ENCODE measurements at places on chromosomes 11 and 22. TPM values are rescaled to one million over a fixed set of nuclear protein-coding genes. Genes with fewer than 3 reads are reported as not detected.

The EIF3M gene
- 635 TPM for total RNA-seq

The CELF1 gene
- 233 TPM for total RNA-seq

The POU2AF2 gene
- total RNA-seq: not detected

The LDLRAD3 gene
- total RNA-seq: 19.4 TPM

The NOX4 gene
- 2.6 TPM for total RNA-seq

The CCDC87 gene
- total RNA-seq: 1.2 TPM

The TRIM6 gene
- total RNA-seq: 49.0 TPM

The TLCD5 gene
- total RNA-seq: 8.5 TPM

The UBQLN3 gene
- not detected for total RNA-seq

The BATF2 gene
- 0.58 TPM for total RNA-seq

The PNPLA3 gene
- 23.4 TPM for total RNA-seq

The SLC22A25 gene
- total RNA-seq: not detected

The OR52N4 gene
- not detected for total RNA-seq

The RBFOX2 gene
- 131 TPM for total RNA-seq

The OR8A1 gene
- total RNA-seq: not detected

The TESMIN gene
- 58.2 TPM for total RNA-seq

The ACRV1 gene
- not detected for total RNA-seq

The RAG2 gene
- not detected for total RNA-seq

The GGTLC2 gene
- not detected for total RNA-seq

The FGF3 gene
- total RNA-seq: not detected

The OOSP2 gene
- not detected for total RNA-seq

The LRRC56 gene
- total RNA-seq: 0.54 TPM

The DDIAS gene
- total RNA-seq: 53.0 TPM

The SERPING1 gene
- total RNA-seq: 42.3 TPM

The SLCO2B1 gene
- not detected for total RNA-seq

The FAM89B gene
- 16.0 TPM for total RNA-seq

The ANO3 gene
- total RNA-seq: not detected

The LMNTD2 gene
- total RNA-seq: 1.3 TPM

The SAA1 gene
- total RNA-seq: not detected

The NAV2 gene
- total RNA-seq: 42.3 TPM

The LUZP2 gene
- 2.6 TPM for total RNA-seq

The CADM1 gene
- total RNA-seq: 18.0 TPM

The ACR gene
- 2.2 TPM for total RNA-seq

The PHOX2A gene
- total RNA-seq: not detected

The OOSP4A gene
- not detected for total RNA-seq

The DCHS1 gene
- 16.5 TPM for total RNA-seq

The OPCML gene
- 4.4 TPM for total RNA-seq

The MYEOV gene
- total RNA-seq: 0.14 TPM

The CECR2 gene
- 106 TPM for total RNA-seq

The PRR33 gene
- total RNA-seq: not detected

The FXYD2 gene
- total RNA-seq: 0.12 TPM

The ISX gene
- not detected for total RNA-seq

The YAP1 gene
- total RNA-seq: 155 TPM

The KIRREL3 gene
- 0.08 TPM for total RNA-seq

The GPR83 gene
- total RNA-seq: 0.17 TPM

Data from GM23338 (cell line).